CD4-positive, alpha-beta T cell treated with Interleukin-2 at 100 ng/mL for 4 hours (primary cell): ENCODE measurements at places on chromosomes 4 and X.

DNA sequence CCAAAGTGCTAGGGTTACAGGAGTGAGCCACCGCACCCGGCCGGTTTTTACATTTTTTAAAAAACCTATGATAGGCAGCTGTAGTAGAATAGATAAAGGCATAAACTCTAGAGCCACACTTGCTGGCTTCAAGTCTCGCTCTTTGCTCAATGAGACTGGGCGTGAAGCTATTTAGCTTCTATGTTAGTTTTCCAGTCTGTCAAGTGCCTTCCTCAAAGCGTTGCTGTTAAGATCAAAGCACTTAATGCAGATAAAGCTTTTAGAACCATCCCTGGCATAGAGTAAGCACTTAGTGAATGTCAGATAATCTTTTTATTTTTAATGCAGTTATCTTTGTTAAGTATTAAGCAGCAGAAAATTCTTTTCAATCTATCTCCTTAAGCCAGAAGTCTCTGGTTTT lies 42.0 kb upstream of the BMPR1B start:
- no peak for DNase-seq

GRCh38 chr4:3250956-3251690 lies 2.2 kb downstream of the MSANTD1 start:
- DNase-seq: no peak

DNA sequence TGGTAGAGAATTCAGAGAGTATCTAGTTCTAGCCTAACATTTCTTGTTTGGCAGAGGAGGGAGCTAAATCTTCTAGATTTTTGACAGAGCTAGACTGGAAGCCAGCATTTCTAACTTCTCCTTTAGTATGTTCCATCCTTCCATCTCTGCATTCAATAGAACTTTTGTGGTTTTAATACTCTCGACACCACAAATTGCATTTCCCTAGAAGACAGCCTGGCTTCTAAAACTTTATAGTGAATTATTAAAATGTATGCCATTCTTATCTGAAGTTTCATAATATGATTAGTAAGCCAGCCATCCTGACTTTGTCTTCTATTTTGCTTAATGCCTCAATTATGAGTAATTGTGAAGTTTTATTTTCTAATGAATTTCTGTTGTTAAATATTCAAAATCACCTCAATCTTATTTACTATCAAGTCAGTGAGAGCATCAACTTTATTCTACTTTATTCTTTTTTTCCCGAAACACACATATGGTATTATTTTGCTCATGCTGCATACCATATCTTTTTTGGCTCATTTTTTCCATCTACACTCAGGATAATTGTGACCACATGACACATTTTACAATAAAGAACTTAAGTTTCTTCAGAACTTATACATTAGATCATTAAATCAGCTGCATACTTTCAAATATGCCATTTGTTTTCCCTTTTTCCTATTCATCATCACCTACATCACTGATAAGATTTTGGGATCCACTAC lies 30.2 kb downstream of the EDNRA start:
- DNase-seq: no peak

GRCh38 chr4:183797445-183798300 lies 107.4 kb upstream of the STOX2 start:
- no peak for DNase-seq

DNA sequence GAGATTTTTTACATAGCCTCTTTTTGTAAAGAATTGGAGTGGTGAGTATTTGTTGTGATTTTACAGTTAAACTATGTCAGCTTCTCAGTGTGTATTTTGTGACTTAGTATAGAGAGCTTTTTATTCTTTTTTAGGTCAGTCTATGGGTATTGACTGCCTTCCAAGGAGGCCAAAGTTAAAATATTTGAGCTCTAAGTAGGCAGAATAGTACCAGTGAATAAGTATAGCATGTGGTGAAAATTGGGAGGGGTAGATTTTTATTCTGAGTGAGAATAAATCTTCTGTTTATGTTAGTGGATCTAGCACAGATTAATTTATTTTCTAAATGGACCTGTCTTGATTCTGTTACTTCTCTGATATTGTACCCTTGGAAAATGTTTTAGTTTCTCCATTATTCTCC lies 37.5 kb downstream of the HERC3 start:
- no peak for DNase-seq

- no peak for DNase-seq
These were observed 164.9 kb downstream of the MAML3 start for GRCh38 chr4:139988863-139989765.

DNA sequence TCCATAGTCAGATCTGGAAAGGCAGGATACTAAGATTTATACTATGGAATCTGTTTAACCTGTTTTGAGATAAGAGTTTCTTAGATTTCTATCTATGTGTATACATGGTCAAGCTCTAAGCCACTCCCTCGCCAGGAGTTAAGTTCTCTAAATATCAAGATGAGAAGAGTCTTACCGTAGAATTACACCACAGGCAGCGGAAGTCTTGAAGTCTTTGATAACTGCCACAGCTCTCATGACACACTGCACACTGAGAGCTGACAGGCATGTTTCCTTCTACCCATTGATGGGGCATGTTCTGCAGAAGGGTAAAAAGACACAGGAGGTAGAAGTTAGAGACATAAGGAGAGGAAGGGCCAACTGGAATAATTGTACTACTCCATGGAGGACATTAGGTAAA lies 67.7 kb downstream of the DGKK start:
- no peak for DNase-seq

DNA sequence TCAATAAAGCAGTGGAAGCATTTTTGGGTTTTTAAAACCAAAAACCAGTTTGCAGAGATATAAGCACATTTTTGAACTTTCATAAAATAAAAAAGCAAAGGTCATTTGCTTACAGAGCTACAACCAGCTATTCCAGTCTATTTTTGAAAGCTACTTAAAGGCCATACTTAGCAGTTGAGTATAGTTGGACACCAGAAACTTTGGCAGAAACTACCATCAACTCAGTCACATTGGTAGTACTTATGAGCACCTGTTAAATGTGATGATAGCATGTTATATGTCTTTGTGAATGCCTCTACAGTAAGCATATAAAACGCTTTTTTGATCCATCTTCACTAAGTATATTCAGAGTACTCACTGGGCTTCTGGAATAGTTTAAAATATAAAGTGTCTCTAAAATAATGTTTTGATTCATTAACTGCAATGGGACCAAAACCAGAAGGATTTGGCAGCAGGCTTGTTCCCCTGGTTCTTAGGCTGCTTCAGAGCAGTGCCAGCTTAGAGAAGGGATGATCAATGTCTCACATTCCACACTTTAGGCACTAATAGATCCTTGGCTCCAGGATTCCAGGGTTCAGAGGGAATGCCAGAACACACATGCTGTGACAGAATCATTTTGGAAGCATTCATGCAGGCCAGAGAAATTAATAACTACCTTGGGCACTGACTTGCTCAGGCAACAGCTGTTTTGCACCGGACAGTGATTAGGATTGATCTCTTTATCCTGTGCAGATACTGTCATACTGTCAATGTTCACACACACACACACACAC lies 103.9 kb downstream of the IQCM start:
- no peak for DNase-seq

DNA sequence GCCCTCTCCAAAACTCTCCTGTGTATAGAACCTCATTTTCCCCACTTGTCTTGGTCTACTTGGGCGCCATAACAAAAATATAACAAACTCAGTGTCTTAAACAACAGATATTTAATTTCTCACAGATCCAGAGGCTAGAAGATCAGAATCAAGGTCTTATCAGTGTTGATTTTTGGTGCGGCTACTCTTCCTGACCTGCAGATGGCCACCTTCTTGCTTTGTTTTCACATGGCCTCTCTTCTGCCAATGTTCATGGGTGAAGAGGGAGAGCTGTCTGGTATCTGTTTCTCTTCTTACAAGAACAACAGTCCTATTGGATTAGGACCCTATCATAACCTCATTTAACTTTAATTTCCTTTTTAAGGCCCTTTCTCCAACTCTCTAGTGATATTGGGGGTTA lies 177.3 kb downstream of the PABPC4L start:
- DNase-seq: no peak

GRCh38 chr4:87120010-87120409 lies 100.4 kb downstream of the KLHL8 start:
- DNase-seq: no peak

DNA sequence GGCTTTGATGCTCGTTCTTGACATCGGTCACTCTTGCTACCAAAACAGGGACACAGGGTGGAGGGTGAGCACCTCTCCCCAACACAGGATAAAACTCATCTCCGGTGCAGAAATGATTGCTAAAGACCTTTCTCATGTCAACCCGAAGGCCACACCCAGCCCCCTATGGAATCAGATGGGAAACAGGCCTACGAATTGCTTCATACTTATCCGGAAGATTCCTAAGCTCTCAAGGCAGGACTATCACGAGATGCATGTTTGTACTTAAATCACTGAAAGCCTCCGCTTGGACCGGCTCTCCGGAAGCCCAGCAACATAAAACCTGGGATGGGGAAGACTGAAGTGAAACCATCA lies 74.9 kb downstream of the MTMR1 start:
- no peak for DNase-seq

DNA sequence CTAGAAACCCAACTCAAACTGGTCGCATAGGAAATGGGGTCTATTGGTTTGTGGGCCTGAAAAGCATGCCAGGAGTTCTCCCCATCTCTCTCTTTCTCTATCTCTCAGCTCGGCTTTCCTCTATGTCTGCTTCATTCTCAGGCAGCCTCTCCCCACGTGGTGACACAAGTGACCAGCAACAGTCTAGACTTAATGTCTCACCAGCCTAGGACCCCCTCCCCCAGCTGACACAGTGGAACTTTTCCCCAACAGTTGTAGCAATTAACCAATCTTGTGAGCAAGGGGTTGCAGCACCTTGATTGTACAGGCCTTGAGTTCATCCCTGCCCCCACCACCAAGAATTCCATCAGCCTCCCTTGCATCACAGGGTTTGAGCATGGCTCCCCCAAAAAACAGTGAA lies 159.8 kb upstream of the KIT start:
- DNase-seq: no peak
